Adrenal gland (tissue), 19 donors: ENCODE measurements at places on chromosomes 6 and 20. TPM values are rescaled to one million over a fixed set of nuclear protein-coding genes. Genes with fewer than 3 reads are reported as not detected.

Gene KIAA0408
- total RNA-seq = 1.8 TPM

DNA sequence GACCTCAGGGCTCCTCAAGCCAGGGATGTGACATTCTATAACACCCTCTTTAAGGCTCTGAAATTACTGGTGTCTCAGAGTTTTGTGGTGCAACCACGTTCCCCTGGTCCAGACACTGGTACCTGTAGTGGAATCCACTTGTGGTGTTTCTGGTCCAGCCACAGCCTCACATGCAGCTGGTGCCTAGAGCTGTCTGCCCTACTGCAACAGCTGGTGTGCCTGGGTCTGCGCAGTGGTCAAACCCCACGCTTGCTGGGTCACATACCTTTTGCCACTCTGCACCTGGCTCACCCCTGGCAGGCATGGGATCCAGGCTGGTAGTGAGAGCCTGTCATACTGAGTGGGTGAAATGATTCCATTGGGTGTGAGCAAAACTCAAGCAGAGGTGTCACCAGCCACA lies 1230.2 kb upstream of the EYS start:
- no peak for DNase-seq
- no peaks in the 10 kb centered on the region for H3K36me3 ChIP-seq
- H3K27me3 ChIP-seq = no peaks in the 10 kb centered on the region
- H3K27ac ChIP-seq = no peak overlapping the region
- no peaks in the 10 kb centered on the region for H3K4me1 ChIP-seq

DNA sequence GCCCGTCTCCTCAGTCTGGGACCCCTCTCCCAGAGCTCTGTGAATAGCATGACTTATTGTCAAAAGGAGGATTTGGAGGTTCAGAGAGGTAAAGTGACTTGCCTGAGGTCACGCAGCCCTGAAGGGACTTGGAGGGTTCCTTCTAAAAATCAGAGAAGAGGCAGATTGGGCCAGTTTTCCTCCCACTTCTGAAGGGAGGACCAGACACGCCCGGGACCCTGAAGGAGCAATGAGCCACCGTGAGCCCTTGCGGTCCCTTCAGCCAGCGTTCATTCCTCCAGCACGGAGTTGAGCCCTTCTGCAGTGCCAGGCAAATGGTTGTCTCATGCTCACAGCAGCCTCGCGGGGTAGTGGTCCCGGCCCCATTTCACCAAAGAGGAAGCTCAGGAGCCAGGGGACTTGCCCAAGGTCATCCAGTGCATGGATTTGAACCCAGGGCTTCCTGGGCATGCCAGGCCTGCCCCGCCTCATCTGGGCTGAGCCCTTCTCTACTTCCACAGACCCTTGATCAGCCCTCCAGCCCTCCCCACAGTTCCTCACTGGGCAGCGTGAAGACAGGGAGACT lies 7.4 kb downstream of the SRC start:
- H3K27ac ChIP-seq = no peak overlapping the region
- H3K4me3 ChIP-seq = no peak overlapping the region
- H3K27me3 ChIP-seq = no peaks in the 10 kb centered on the region
- H3K4me1 ChIP-seq = peaks cover 58% of the 10 kb centered on the region

GRCh38 chr20:6525447-6526303 lies 241.8 kb upstream of the BMP2 start:
- no peaks in the 10 kb centered on the region for H3K4me1 ChIP-seq
- H3K27me3 ChIP-seq = no peaks in the 10 kb centered on the region
- no peak overlapping the region for H3K4me3 ChIP-seq
- H3K27ac ChIP-seq = no peak overlapping the region
- no peaks in the 10 kb centered on the region for H3K36me3 ChIP-seq
- no peak for DNase-seq

Gene IL20RA
- 23.5 TPM for total RNA-seq

- H3K36me3 ChIP-seq = no peaks in the 10 kb centered on the region
- no peak overlapping the region for H3K27ac ChIP-seq
- no peaks in the 10 kb centered on the region for H3K27me3 ChIP-seq
- no peaks in the 10 kb centered on the region for H3K4me1 ChIP-seq
Measured at GRCh38 chr20:34037121-34037520, 43.4 kb downstream of the RALY start.
